Large intestine (tissue), 12 donors: ENCODE measurements at places on chromosomes 4 and X.

GRCh38 chrX:48996969-48997368 lies 5.1 kb downstream of the GRIPAP1 start:
- DNase-seq, result no peak

DNA sequence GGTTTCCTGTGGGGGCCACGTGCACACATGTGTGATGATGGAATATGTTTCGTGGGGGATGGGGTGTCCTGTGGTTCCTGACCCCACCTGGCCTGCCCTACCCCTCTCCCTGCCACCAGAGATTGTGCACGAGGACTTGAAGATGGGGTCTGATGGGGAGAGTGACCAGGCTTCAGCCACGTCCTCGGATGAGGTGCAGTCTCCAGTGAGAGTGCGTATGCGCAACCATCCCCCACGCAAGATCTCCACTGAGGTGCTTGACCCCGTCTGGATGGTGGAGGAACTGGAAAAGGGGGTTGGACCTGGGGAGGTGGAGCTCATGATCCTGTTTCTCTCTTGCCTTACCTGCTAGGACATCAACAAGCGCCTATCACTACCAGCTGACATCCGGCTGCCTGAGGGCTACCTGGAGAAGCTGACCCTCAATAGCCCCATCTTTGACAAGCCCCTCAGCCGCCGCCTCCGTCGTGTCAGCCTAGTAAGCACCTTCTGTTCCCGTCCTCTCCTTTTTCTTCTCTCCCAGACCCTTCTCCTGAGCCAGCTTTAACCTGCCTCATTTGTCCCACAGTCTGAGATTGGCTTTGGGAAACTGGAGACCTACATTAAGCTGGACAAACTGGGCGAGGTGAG lies 5.9 kb downstream of the CDK16 start:
- DNase-seq, result no peak

DNA sequence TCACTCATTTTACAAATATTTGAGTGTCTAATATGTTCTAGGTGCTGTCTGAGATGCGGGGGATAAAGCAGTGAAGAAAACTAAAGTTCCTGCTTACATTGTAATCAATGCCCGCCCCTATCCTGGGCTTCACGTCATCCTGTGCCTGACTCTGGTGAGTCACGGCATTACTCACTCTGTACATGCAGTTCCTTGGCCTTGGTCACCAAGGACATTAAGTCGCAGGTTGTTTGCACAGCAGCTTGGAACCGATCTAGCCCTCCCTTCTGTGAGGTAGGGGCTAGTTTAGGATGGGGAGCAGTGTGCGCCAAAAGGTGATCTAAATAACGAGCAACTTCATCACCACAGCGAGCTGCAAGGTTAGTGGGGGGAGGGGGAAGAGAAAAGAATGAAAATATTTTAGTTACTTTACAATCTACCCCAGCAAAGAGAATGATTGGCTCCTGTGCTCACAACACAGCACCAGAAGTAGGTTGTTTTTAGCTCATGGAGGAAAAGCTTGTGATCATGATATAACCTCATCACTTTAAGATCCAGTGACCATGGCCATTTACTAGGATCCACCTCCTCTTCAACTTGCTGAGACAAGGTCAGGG lies 48.0 kb upstream of the HDAC8 start:
- DNase-seq, result peak; percentile 77

- DNase-seq, result no peak
These were observed 53.7 kb downstream of the THAP9 start for GRCh38 chr4:82954212-82954611.

- DNase-seq, result no peak
These were observed 140.9 kb upstream of the ANK2 start for GRCh38 chr4:112908511-112908910.

- DNase-seq, result no peak
These were observed 1.1 kb upstream of the ARMCX4 start for GRCh38 chrX:101484135-101484534.

- DNase-seq, result no peak
These were observed 165.4 kb upstream of the TACR3 start for GRCh38 chr4:103885152-103885551.

DNA sequence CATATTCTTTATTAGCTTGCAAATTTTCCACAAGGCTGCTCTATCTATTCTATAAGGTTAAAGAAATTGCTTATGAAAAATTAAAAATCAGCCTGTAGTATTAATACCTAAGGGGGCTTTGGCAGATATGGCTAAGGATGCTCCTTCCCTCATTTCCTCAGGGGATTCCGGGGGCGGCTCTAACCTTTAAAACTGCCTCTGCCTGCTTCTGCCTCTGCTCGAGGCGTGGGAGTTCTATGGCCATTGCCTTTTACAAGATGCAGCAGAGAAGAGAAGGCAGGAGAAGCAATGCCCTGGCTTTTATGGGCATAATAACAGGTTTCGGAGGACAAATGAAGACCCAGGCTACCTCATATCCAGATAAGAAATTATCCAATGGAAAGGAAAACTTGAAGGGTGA lies 8.6 kb upstream of the CDKN2AIP start:
- DNase-seq, result no peak

DNA sequence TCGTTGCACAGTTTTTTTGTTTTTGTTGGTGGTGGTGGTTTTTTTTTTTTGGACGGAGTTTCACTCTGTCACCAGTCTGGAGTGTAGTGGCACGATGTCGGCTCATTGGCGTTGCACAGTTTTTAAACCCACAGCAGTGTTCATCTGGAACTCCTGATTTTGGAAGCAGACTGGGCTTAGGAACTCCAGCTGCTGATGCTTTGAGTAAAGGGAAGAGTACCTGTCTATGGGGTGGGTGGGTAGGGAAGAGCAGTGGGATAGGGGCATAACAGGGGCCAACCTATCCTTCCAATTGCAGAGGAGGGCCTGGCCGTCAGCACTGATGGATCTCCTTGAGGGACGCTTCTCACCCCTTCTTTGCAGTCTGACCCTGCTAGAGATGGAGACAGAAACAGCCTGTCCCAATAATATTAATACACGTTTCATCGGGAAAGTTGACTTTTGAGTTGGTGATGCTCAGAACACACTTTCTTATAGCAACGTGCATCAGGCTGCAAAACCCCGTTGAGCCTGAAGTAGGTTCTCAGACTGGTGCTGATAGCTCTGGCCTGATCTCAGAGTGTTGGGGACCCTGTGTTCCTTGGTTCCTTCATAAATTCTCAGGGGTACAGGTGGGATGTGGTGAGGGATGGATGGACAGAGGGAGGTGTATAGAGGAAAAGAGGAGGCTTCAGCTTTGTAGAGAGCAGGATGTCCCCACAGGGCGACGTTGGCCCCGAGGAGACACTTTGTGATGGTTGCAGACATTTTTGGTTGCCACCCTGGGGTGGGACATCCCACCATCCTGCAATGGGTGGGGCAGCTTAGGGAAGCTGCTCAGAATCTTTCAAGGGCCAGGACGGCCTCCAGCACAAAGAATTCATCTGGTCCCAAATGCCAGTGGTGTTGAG lies 2.3 kb downstream of the CD99 start:
- no peak for DNase-seq

DNA sequence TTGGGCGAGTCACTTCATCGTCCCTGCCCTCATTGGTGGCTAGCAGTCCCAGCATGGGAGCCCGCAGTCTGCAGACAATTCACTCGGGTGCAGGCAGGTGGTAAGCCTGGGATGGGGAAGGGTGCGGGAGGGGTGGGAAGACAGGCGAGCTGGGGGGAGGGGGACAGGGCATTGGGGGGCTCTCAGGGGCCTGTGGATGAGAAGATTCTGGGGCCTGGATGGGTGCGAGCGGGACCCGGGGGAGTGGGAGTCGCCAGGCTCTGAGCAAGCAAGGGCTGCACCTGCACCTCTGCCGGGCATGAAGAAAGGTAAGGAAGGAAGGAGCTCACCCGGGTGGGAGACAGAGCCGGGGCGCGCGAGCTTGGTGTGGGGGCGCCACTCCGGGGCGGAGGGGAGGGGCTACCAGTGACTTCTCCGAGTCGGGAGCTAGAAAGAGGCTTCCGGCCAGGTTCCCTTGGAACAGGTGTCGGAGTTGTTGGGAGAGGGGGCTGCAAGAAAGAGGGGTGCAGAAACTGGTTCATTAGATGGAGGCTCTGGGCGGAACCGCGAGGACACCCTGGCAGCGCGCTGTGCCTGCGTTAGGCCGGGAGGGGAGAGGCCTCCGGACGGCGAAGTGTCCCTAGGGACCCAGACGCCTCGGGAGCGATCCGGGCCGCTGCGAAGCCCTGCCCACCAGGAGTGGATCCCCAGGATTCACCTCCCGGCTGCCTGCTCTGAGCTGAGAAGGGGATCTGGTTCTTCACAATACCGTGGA lies 103.4 kb upstream of the PDLIM3 start:
- DNase-seq, result no peak

GRCh38 chr4:133150486-133151340 lies 1.6 kb downstream of the PCDH10 start:
- no peak for DNase-seq

GRCh38 chrX:630007-630611 lies 482 bp upstream of the SHOX start:
- no peak for DNase-seq

GRCh38 chr4:180832073-180832472 lies 1411.1 kb upstream of the TENM3 start:
- DNase-seq, result no peak

- no peak for DNase-seq
These were observed 54.8 kb upstream of the RBMXL3 start for GRCh38 chrX:115134382-115134781.

DNA sequence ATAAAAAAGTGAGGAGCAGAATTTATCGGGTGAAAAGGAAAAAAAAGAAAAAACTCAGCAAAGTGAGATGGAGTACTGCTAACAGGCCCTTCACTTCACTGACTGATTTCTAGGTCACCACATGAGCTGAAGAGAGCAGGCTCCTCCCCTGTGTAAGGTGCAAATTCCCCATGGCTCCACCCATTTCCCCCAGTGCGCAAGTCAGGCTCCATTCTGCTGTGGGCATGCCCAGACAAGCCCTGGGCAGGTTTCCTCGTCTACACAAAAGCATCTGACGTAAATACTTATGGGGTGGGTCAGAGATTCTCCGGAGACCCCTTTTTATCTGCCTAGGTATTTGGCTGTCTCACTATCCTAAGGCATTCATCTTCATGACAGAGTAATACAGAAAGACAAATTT lies 157.9 kb downstream of the MAGEB5 start:
- DNase-seq, result no peak

DNA sequence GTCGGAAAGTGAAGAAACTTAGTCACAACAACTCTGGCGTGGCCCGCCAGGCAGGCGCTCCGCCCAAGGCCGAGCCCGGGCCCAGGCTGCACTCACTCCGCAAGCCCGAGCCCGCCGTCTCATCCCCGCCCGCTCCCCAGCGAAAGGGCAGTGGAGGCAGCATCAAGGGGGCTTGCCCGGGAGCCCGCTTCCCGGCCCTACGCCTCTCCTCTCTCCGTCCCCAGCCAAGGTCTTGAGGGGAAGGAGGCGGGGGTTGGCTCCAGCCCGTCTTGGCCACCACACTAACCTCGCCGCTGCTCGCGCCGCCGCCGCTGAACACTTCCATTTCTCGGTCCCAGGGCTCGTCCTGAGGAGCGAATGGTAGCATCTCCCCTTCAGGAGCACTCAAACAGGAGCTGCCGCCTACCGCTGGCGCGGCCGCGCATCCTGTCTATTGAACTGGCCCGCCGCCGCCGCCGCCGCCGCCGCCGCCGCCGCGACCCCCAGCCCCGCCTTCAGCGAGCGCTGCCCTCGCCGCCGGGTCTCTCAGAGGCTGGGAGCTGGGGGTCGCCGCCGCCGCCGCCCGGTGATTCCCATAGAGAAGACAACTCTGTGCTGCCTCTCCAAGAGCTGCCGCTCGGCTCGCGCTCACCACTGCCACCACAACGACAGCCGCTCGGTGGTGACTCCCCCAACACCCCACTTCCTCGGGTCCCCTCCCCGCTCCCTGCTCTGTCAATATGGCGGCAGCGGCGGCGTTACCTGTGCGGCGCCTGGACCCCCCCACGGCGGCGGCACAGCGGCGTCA lies at the start of gene RPS6KA6:
Gene RPS6KA6, minus strand, starts transcription at position 667 of the 787 bp plus-strand sequence. Its CDS starts 300 bp downstream, at position 367.
- DNase-seq, result no peak

DNA sequence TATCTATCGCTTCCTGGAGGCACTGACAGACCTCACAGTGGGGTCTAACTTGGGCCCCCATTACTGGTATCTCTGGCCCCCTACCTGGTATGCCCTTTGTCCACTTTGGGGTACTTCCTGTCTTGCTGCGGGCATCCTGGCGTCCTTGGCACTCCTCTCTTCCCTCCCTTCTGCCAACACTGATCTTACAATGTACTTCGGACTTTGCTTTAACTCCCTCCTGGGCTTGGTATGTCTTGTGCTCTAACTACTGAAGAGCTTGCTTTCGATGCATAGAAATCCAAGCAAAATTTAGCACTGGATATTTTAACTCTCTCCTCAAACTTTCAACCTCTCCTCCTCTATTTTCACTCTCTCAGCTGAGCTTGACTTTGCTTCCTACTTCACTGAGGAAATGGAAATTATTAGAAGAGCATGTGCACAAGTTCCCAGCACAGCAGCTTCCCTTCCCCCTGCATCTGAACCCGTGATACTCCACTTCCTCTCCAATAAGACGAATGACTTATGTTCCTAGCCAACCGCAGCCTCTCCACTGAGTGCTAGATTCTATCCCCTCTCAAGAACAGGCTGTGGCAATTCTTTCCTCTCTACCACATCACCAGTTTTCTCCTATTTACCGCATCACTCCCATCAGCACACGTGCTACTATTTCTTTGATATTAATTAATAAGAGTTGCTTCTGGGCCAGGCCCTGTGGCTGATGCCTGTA lies 52.9 kb downstream of the SUPT20HL2 start:
- DNase-seq, result peak; percentile 77

DNA sequence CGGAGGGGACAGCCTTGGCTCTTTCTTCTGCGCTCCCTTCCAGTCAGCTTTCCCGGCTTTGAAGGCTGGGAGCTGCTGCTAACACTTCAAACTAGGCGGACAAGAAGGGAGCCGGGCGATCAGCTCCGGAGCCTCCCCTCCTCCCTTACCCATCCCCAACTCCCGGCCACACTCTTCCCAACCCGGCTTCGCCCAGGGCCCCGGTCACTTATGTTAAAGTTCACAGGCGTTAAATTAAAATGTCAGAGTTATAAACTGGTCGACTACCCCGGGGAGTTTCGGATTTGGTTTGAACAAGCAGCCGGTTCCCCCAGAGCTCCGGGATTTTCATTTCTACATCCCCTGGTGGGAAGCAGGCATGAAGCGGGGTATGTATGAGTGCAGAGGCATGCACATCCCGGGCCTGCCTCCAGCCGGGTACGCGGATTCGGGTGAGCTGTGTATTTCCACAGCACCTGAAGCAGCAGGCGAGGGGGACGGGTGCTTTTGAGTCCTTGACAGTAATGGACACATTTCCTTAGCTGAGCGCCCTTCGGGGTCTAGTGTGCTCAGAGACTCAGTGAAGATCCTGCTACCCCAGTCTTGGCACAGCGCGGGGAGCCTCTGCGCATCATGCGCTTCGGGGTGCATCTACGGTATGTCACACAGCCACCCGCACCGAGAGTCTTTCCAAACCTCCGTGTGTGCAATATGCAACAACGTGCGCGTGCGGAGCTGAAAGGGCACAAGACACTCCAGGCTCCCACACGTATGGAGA lies 880 bp downstream of the UNC5C start:
- DNase-seq, result no peak
